ENCODE measurements at places on chromosomes 4 and X.

GRCh38 chrX:118251271-118251670 lies 94.6 kb upstream of the WDR44 start:
- no peak for DNase-seq

DNA sequence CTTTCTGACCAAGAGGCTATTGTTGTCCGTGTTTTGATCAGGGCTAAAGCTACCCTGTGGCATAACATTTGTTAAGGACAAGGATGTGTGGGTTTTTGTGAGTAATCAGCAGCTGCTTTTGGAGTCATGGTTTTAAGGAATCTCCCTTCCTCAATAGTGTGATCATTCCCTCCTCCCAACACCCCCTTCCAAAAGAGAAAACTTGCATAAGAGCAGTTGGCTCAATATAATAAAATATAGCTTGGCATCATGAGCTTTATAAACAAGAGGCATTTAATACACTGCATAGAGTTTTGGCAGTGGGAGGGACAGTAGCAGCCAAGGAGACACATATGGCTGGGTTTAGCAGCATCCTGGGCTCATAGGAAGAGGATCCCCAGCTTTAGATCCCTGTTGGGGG lies 84.7 kb downstream of the NHS start:
- no peak for DNase-seq

DNA sequence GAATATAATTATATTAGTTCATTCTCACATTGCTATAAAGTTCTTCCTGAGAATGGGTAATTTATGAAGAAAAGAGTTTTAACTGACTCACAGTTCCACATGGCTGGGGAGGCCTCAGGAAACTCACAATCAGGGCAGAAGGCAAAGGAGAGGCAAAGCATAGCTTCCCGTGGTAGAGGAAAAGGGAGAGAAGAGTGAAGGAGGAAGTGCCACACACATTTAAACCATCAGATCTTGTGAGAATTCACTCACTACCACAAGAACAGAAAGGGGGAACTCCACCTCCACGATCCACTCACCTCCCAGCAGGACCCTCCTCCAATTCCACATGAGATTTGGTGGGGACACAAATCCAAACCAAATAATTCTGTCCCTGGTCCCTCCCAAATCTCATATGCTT lies 773.4 kb upstream of the INTU start:
- DNase-seq: no peak

- DNase-seq: no peak
These were observed 66.9 kb upstream of the C4orf50 start for GRCh38 chr4:6085028-6085690.

DNA sequence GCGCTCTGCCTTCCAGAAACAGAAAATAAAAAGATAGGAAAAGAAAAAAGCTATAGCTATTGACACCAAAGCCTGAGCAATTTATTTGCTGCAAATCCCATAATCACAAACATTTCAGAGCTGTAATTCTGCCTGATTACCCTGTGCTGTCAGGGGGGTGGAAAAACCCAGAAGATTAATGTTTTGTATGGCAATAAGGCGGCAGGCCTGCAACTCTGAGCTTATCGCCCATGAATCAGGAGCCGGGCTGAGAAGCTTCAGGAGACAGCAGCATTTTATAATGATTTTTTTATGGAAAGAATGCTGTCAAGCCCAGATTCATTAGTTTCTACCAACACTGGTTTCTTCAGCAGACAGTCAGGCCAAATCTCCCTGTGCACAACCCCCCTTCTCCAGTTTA lies 82.6 kb upstream of the TMEM164 start:
- DNase-seq: no peak

DNA sequence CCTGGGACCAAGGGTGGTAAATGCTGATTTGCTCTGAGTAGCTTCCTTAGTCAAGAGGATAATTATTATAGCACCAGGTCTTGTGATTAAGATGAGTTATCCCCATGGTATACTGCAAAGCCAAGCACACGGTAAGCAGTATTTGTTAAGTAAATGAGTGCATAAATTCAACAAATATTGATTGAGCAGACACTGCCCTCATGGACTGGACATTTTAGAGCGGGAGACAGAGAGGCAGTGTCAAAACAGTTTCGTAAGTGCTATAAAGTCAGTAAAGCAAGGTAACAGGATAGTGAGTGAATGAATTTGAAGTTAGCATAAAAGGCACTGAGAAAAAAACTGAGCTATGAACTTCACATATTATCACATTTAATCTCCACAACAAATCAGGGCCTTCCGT lies 13.9 kb downstream of the PHF8 start:
- DNase-seq: no peak

DNA sequence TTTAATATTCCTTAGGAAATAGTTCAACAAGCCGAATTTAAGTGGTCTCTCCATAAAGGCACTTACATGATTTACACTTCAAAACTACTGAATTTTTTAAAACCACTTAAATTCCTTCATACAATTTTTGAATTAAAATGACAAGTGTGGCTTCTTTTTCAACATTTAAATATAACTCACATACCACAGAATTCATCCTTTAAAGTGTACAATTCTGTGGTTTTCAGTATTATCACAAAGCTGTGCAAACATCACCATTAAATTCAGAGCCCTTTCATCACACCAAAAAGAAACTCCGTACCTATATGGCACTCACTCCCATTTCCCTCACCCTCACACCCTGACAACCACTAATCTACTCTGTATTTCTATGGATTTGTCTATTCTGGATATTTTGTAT lies 200.9 kb upstream of the MAB21L2 start:
- no peak for DNase-seq

DNA sequence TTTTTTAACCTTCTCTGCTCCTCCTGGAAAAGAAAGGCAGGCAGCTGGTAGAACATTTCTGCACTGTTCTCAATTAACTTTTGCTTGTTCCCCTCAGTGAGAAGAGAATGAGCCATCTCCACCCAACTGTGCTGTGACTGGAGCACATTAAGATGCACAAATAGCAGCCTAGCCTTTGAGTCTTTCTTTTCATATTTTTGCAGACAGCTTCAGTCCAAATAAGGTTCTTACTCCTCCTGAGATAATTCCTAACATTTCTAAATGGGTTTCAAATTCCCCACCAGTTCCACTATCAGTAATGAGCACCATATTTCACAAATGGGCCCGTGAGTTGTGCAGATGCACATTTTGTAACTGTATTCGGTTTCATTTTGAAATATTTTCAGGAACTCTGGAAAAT lies 118.6 kb downstream of the SPCS3 start:
- DNase-seq: no peak

GRCh38 chr4:29540439-29541102 lies 1179.6 kb upstream of the PCDH7 start:
- no peak for DNase-seq

DNA sequence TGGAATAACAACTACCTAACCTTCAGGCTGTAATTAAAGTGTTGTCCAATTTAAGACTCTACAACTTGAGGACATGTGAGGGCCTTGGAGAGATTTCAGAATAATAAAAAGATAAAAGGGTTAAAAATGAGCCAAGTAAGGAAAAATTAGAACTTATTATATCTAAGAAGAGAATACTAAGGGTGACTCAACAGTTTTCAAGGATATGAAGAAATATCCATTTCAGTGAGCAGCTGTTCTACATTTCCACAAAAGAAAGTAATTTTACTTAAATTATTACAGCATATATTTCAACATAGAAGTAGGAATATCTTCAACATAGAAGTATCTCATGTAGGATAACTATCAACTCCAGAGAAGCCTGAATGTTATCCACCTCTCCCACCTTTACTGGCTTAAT lies 11.3 kb downstream of the SNX12 start:
- DNase-seq: no peak

DNA sequence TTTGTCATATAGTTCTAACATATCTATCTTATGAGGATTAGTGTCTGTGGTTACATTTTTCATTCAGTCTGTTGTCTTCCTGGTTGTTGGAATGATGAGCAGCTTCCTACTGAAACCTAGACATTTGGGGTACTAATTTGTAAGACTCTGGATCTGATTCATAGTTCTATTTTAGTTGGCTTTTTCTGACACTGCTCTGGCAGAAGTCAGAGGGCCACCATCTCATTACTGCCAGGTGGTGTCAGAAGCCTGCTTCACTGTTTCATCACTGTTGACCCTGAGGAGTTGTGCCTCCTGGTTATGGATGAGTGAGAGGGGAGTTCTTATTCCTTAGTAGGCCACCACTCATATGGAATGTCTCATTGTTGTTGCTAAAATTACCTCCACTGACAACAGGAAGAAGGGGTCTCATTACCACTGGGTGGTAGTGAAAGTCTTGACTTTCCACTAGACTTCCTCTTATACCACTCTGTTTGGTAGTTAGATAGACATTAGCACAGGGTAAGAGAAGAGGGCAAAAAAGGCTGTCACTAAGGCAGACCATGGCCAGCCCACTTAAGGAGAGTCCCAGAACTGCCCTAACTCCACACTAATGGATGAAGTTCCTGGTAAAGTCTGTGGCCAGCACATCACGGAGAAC lies 395.2 kb downstream of the SPOCK3 start:
- no peak for DNase-seq

- DNase-seq: no peak
These were observed 30.1 kb downstream of the GABRB1 start for GRCh38 chr4:47061435-47061834.

DNA sequence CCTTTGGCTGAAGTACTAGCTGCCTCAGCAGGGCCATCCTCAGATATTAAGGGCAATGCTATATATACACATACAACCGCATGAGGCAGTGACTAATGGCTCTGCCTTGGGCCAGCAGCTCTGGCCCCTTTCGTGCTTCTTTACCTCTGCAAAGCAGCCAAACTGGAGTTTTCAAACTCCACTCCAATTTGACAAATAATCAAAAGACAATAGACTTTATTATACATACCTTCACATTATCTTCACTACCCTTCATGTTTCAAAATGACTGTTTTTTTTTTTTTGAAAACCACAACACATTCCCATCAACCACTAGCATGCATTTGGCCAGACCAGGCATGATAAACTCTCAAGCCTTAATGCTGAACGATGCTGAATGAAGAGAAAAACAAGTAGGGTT lies 187.7 kb downstream of the ENOX2 start:
- no peak for DNase-seq

- peak; percentile 71 for DNase-seq
These were observed at the start of gene PLXNB3 for GRCh38 chrX:153763989-153764755. Gene PLXNB3, plus strand, starts transcription at chrX:153764249. Its CDS starts 1,287 bp downstream, at chrX:153765536.

DNA sequence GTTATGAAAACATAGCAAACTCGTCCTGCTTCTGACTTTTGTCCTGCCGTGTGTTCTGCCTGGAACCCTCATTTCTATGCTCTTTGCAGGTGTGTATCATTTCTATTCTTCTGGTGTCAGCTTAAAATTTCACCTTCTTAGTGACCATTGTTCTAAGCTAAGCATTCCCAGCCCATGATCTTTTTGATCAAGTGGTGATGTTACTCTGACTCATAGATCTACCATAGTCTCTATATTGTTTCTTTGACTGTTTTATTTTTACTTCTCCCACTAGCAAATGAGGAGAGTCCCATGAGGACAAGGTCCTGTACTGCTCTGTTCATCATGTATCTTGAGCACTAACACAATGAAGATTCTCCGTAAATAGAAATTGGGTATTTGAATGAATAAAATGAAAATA lies 14.1 kb upstream of the CXCL6 start:
- DNase-seq: no peak

DNA sequence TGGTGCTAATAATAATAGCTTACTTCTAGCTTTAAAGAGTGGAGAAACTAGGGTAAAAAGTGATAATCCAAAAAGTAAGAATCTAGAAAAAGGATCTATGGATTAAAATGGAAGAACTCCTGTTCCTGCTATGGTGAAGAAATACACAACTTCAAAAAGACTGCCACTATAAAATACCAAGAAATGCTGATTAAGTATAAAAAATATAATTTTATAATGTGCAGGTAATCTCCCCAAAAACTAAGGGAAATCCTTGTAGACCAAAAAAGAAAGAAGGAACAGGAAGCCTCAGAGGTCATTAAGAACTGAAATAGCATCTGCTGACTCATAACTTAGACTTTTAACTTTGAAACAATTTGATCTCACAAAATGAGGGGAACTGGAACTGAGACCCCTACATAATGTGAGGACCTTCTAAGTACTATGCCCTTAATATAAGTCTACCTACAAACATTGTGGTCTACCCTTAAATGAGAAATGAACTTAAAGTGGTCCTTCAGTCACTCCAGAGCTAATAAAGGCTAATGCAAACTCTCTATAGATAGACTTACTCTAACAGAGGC lies 50.6 kb upstream of the SRPX start:
- no peak for DNase-seq

- DNase-seq: no peak
These were observed 48.3 kb upstream of the NOCT start for GRCh38 chr4:138967313-138967712.

- no peak for DNase-seq
These were observed 143.4 kb downstream of the TRIML1 start for GRCh38 chr4:188282471-188283232.

DNA sequence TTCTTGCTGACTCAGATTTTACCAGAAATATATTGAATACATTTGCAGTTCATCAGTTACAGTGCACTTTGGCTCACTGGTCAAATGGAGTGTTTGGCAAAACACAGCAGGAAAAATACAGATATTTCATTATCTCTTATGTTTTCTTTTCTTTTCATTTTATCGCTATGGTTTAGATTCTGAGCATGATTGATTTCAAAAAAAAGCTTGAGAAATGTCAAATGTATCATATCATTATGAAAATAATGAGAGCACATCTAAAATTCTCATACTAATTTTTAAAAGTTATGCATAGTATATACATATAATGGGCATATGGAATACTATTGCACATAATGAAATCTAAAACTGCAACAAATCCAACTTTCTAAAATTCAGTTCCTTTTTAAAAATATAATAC lies 593.8 kb upstream of the PCDH7 start:
- DNase-seq: no peak

DNA sequence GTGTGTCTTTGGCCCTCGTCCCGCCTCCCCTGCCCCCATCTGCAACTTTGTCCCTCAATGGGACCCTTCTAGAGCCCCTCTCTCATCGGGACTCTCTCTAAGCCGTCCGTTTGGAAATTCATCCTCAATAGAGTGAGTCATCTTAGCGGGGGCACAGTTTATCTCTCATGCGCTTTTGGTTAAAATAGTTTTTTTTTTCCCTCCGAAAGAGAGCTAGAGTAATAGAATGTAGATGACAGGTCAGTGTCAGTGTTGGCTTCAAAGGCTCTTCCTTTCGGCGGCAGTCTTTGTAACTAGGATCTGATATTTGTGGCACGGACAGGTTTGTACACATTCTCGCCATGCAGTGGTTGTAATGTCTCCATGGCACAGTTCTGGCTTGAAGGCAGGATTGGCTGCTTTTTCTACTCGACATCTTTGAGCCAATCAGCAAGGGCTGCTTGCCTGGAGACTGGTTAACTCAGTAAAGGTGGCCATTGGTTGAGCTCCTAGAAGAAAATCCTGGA lies 989 bp downstream of the N4BP2 start:
- DNase-seq: peak; percentile 54

- no peak for DNase-seq
These were observed 40.9 kb downstream of the SEPTIN11 start for GRCh38 chr4:76990288-76991080.

- no peak for DNase-seq
These were observed 39.0 kb downstream of the CPLX1 start for GRCh38 chr4:786861-787300.

GRCh38 chrX:76454456-76454927 lies 27.0 kb downstream of the MAGEE1 start:
- DNase-seq: no peak
